ENCODE measurements at places on chromosomes 13 and 19.

- DNase-seq, result no peak
Observed at GRCh38 chr13:30895773-30896172, 10.3 kb upstream of the MEDAG start.

- DNase-seq, result no peak
Observed at GRCh38 chr19:35209646-35210045, 18.9 kb downstream of the FAM187B start.

GRCh38 chr13:59182241-59182640 lies 981.5 kb downstream of the DIAPH3 start:
- no peak for DNase-seq

GRCh38 chr19:15563325-15563794 lies 51.7 kb upstream of the CYP4F8 start:
- no peak for DNase-seq

DNA sequence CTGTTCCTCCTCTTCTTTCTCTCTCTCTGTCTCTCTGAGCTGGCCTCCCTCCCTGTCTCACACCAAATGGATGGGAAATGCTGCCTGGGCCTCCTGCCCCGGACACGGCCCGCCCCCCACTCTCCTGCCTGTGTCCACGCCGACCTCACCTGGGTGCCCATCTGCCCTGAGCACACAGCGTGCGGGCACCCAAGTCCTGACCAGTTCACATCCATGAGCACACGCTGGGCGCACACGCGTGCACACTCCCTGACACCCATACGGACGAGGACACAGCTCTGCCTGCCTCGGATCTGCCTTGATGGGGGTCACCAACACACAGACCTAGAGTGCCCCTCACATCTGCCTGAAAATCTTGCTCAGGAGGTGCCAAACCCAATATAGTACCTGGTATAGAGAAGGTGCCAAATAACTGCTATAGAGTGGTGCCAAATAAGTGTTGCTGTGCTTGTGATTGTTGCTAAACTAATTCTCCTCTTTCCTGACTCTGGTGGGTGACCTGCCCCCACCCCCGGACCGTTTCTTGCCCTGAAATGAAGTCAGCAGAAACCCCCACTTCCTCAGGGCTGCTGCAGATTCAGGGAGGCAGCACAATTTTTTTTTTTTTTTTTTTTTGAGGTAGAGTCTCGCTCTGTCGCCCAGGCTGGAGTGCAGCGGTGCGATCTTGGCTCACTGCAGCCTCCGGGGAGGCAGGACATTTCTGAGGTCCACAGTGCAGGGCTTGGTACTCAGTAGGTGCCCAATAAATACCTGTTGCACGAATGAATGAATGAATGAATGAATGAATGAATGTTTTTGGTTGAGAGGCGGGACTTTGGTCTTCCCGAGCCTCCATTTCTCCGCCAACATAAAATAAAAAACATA lies 4.6 kb downstream of the NFIC start:
- DNase-seq, result no peak

GRCh38 chr19:38538386-38538785 lies 79.4 kb downstream of the MAP4K1 start:
- no peak for DNase-seq

- DNase-seq, result peak; percentile 81
Observed at GRCh38 chr13:36131931-36132297, 732 bp upstream of the DCLK1 start.

GRCh38 chr19:19095691-19096090 lies 31.9 kb downstream of the SLC25A42 start:
- no peak for DNase-seq

- DNase-seq, result no peak
Observed at GRCh38 chr13:48578516-48579164, 45.8 kb upstream of the RCBTB2 start.

GRCh38 chr19:30303131-30303654 lies 69.0 kb upstream of the ZNF536 start:
- DNase-seq, result no peak

GRCh38 chr13:39401756-39402155 lies 201.2 kb downstream of the LHFPL6 start:
- DNase-seq, result no peak

DNA sequence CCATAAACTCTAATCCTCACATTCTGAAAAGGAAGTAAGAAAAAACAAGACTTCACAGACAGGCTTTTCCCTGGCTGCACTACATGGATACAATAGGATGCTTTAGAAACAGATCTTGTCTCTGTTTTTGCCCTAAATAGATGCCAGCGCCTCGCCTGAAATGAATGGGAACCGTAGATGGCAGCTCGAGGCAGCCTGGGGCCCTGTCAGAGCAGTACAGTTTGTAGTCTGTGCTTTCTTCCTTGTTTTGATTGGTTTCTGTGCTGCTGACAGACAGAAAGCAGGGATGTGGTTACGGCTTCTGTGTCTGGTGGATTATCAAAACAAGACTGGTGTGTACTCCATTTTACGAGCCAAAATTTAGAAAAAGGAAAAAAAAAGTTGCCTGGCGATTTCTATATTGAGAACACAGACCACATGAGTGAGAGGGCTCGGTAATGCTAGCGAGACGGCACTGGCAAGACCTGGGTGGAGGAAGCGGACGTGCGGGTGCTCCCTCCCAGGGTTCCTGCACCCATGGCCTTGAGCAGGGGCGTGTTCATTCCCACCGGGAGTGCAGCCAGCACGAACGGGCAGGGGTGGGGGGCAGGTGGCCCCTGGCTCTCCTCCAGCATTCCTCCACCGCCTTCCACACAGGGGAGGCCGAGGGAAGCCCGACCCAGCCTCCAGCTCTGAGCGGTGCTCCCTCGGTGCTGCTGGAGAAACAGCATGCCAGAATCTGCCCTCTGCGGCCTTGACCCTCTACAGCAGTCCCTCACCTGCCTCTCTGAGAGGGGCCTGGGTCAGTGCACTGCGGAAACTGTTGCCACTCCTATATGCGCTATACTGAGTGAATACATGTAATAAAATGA lies 37.6 kb upstream of the C1QTNF9 start:
- DNase-seq, result peak; percentile 78

GRCh38 chr19:33796164-33796875 lies at the start of gene KCTD15:
KCTD15 (plus strand) TSS chr19:33796870; CDS start chr19:33800455, 3,585 bp downstream.
- no peak for DNase-seq

DNA sequence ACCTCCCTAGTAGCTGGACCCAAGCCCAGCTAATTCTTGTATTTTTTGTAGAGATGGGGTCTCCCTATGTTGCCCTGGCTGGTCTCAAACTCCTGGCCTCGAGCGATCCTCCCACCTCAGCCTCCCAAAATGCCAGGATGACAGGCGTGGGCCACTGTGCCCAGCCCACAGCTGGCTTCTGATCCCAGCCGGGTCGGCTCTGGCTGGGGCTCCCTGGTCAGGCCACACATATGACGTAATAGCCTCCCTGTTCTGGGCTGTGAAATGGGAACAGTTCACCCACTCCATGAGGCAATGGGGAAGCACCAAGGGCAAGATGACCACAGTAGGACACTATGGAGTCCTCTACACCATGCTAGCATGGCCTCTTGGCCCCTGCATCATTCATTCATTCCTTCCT lies 41.1 kb downstream of the TINCR start:
- DNase-seq, result no peak

- no peak for DNase-seq
Observed at GRCh38 chr13:32216281-32216680, 98.9 kb downstream of the ZAR1L start.

DNA sequence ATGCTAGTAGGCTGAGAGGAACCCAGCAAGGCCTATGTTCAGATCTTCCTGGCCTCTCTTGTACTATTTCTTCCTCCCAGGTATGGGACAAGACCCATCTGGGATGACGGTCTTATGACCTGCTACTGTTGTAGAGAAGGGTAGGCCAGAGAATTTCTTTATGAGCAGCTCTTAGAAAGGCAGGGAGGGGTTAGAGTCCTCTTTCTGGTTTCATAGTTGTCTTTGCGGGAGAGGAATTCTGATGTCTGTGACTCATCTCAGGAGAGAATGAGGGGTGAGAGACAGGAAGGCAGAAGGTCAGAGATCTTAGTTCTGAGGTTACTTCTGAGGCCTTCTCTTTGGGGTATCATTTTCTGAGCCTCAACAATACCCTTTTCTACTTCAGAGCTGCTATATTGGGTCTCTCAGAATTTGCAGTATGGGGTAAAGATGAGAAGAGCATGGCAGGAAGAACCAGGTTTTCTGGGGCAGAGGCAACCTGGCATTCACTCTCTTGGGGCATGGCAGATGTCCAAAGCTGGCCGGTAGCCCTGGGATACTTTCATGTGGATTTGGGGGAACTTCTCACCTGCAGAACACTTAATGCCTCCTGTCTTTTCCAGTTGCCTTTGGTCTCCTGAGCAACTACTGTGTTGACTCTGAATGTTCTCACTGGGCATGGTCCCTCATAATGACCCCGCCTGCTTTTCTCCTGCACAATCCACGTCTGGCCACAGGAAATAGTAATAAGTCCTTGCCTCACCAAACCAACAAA lies 154.4 kb downstream of the GGACT start:
- peak; percentile 20 for DNase-seq

- DNase-seq, result no peak
Observed at GRCh38 chr13:44347949-44348348, 25.7 kb upstream of the SERP2 start.

GRCh38 chr13:93173654-93174053 lies 53.0 kb upstream of the GPC6 start:
- no peak for DNase-seq

DNA sequence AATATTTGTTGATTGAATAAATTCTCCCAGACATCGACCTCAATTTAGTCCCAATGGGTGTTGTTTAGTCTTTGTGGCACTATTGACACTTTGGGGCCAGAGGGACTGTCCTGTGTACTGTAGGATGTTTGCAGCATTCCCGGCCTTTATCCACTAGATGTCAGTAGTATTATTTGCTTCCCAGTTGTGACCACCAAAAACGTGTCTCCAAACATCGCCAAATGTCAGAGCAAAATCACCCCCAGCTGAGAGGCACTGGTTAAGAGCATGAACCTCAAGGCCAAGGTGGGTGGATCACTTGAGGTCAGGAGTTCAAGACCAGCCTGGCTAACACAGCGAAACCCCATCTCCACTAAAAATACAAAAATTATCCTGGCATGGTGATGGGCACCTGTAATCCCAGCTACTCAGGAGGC lies 15.4 kb downstream of the NLRP12 start:
- DNase-seq, result peak; percentile 28

DNA sequence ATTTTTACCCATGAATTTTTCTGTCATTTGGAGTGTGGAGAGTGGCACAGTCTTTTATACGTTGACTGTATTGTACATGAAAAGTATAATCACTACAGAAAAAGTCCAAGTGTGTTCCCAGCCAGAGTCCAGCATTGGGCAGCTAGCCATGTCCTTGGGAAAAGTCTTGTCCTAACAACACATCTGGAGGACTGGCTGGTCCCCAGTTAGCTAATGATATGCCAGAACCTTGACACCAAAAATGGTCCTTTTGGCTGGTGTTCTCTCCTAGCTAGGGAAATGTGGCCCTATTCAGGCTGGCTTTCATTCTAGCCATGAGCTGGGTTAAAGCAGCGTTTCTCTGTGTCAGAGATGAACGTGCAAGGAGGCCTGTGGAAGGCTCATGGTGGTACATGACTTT lies 98.9 kb downstream of the ESD start:
- no peak for DNase-seq

- no peak for DNase-seq
Observed at GRCh38 chr13:96533408-96533807, 443.5 kb downstream of the HS6ST3 start.

DNA sequence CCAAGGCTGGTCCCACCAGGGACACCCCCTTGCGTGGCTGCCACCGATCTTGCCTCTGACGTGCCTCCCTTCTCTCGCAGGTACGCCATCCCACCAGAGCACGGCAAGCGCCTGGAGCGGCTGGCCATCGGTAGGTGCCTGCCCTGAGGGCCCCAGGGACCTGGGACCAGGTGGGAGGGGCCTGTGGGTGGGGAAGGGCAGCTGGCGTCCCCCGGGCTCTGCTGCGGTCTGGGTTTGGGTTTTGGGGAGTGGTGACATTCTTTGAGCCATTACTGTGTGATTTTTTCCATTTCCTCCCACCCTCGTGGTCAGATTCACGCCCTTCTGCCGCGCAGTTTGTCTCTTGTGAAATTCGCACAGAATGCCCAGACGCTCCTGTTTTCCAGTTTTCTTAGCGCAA lies 102.0 kb downstream of the KDM4B start:
- DNase-seq, result no peak

GRCh38 chr13:30576528-30576927 lies 41.2 kb upstream of the USPL1 start:
- no peak for DNase-seq

GRCh38 chr13:98942997-98943396 lies 34.9 kb downstream of the DOCK9 start:
- DNase-seq, result no peak

DNA sequence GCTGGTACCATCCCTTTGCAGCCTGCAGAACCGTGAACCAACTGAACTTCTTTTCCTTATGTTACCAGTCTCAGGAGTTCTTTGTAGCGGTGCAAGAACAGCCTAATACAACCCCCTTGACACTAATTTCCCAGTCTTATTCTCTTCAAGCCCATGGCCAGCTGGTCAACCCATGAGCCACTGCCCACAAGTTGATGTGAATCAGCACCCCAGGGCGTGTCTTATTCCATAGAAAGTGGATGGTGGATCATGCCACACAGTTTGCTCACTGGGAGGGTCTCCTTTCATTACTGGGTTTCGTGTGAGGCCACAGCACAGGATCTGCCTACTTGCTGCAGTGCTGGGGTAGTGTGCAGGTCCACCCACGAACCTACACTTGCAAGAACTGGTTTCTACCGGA lies 27.0 kb downstream of the TEX29 start:
- no peak for DNase-seq

DNA sequence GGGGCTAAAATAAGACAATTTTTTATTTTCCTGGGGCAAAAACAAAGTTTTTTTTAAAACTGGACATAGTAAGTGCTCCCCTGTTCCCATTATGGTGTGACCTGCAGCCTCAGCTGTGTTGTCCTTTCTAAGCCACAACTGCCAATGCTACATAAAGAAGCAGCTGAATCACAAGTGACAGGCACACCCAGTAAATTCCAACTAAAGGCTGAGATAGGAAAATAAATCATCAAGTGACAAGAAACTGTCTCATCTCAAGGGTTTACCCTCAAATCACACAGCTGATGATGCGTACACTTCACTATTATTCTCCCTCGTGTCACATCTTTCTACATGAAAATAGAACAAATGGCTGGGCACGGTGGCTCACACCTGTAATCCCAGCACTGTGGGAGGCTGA lies 28.7 kb downstream of the STK24 start:
- no peak for DNase-seq

- DNase-seq, result no peak
Observed at GRCh38 chr13:79336966-79337365, 69.1 kb downstream of the RBM26 start.

- no peak for DNase-seq
Observed at GRCh38 chr13:97332742-97333141, 101.2 kb upstream of the RAP2A start.

DNA sequence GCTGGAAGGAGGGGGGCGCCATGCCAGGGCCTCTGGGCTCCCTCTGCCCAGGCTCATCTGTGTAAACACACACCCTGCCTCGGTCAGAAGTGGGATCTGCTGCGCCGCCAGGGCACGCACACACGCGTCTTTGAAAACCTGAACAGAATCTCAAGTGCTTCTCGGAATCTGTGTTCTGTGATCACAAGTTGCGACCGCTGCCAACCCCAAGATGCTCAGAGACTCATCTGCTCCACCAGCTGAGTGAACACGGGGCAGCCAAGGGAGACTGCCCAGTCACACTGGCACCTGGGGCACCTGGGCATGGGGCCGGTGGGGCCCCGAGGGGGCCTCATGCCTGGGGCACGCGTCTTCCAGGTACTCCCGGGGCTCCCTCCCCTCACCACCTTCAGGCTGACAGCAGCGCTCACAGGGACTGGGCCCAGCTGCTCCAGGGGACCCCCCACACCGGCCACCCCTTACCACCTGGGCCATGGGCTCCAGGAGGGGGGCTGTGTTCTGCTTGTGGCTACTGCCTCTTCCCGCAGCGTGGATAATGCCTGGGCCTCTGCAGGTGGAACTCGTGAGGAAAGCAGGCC lies 59.0 kb downstream of the KLF2 start:
- no peak for DNase-seq
